ENCODE measurements at places on chromosomes 2 and 18.

DNA sequence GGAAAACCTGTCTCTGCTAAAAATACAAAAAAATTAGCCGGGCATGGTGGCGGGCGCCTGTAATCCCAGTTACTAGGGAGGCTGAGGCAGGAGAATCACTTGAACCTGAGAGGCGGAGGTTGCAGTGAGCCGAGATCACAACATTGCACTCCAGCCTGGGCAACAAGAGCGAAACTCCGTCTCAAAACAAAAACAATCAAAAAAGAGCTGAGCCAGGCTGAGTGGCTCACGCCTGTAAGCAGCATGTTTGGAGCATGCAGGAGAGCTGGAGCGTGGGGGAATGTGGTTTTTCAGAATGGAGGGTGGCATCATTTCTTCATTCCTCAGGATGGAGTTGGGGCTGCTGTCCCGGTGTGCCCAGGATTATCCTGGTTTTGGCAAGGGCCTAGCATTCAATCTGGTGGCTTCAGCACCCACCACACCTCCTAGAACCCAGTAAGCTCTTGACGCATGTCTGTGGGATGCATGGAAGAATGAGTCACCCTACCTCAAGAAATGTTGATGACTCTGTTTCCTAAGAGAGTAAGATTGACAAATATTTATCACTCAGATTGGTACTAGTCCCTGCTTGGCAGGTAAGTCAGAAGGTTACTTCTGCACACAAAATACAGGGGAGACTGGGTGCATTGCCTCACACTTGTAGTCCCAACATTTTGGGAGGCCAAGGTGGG is 90.2 kb upstream of the ODC1 start:
- DNase-seq: no peak

DNA sequence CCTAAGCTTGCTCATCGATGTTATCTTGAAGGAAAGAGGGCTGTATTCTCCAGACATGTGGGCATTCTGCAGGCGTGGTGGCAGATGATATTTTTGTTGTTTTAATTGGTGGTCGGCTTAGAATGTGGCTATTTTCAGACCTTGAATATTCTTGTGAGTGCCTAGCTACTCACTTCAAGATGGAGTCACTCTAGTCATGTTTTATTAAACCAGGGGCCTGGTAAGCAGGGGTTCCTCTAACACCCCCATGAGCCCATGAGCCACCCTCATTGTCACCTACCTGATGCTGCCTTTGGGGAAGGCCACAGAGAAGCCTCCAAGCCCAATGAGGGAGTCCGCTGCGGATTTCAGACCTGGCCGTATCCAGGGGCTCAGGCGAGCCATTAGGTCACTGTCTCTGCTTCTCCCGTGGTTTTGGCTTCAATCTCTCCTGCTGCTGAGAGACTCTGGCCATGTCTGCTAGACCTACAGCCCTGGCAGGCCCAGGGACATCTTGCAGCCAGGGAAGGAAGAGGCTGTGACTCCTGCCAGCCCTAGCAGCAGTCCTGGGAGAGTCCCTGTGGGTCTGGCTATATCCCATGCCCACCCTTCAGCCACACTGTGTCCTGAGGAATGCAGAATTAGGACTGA is 16.3 kb upstream of the KLF11 start:
- no peak for DNase-seq

- DNase-seq: no peak
Observed at GRCh38 chr2:12890066-12890465, 173.3 kb downstream of the TRIB2 start.

- DNase-seq: no peak
Observed at GRCh38 chr2:44295633-44296359, 20.5 kb downstream of the SLC3A1 start.

GRCh38 chr2:100018341-100019193 is 123.8 kb downstream of the AFF3 start:
- no peak for DNase-seq

DNA sequence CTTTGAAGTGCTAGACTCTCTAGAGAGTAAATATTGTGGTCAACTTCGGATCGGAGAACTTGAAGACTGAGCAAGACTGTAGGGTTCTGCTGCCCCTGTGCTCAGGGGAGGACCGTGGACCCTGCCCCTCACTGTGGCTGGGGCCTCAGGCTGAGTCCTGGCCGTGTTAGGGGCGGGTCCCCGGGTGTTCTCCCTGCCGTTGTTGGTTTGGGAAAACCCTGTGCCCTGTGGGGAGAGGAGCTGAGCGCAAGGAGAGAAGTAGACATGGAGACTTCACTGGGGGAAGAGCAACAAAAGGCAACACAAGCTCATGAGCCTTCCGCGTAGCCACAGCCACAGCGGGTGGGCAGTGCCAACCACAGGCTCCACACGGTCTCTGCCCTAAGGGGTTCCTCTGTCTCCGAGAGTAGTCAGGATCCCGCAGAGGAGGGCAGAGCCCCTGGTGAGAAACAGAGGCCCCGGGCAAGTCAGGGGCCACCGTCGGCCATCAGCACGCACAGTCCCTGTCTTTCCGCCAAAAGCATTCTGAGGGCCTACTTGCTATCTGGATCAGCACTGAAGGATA is 53.1 kb downstream of the NTSR2 start:
- DNase-seq: no peak

DNA sequence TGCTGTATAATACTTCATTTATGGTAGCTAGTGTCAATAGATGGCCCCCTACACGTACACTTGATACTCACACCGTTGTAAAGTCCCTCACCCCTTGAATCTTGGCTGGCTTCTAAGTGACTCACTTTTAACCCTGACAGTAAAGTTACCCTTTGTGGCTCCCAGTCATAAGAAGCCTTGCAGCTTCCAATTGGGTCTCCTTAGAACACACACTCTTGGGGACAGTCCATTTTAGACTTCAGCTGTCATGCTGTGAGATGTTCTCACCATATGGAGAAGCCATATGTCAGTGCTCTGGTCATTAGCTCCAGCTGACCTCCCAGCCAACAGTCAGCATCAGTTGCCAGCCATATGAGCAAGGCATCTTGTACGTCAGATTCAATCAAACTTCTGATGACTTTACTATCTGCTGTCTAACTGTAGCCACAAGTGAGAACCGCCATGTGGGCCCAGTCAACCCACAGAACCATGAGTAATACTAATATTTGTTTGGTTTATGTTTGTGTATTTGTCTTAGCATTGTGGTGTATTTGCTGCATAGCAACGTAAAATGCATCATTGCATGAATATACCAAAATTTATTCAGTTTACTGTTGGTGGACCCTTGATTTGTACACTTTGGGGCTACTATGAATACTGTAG is 68.3 kb downstream of the PTPN4 start:
- no peak for DNase-seq

DNA sequence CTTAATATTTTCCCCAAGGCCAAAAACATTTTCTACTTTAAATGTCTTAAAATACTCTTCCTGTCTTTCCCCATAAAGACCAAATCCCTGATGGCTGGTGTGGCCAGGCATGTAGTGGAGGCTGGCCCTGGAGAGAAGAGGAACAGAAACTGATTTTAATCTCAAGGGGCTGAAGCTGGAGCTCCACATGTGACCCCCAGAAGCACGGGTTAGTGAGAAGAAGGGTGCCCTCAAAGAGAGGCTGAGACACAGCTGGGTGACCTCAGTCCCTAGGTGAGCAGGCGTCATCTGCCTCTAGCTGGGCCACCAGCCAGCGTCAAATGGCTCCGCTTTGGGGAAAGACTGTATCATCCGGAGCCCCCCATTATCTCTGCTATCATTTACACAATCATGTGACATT is 19.3 kb upstream of the TMEM18 start:
- no peak for DNase-seq

DNA sequence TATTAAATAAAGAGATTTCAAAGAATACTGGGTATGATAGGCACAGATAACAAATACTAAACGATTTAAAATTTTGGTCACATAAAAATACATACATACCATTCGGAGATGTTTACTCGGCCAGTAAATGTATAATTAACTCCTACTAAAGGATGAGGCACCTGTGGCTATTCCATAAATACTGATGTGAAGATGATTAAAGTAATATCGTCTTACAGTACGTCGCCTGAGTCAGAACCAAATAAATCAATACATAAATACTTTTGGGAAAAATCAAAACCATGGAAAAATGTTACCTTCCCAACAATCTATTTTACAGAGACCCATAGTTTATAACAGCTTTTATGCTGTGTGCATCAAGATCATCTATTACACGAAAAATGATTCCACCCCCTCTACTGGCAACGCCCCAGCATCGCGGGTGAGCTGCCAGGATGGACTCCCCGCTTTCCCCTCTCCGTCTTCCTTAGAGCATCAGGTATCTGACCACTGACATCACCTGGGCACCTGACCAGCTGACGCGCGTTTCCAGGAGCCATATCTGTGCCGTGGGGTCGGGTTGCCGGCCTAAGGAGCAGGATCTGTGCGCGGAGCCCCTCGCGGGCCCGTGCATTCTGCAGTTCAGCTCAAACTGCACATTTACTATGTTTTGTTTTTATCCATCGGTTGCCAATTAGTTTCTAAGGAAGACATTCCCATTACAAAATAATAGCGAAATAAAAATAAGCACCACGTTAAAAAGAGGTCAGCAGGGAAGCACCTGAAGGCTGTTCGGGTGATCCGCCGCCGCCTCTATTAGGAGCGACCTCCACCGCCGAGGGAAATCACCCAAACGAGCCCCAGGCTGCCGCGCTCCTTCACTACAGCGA is 901 bp downstream of the ICA1L start:
- DNase-seq: peak; percentile 47

DNA sequence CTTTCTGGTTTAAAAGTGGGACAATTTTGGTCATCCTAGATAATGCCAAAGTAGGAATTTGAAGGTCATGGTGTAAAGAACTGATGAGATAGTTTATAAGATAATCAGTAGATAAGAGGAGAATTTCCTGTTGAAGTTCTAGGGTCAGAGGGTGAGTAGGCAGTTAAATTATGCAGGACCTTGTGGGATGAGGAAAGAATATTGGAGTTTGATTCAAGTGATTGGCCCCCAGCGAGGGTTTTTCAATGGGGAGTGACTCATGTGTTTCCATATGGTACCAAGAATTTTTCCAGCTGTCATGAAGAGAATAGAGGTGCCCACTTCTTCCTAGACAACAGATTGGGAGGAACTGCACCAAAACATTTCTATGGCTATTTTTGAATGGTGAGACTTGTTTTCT is 940.2 kb upstream of the ZEB2 start:
- no peak for DNase-seq

- DNase-seq: no peak
Observed at GRCh38 chr2:235654103-235654813, 160.4 kb downstream of the AGAP1 start.

- DNase-seq: no peak
Observed at GRCh38 chr2:64742678-64743077, 89.0 kb upstream of the SERTAD2 start.

GRCh38 chr18:9022397-9023155 is 79.9 kb upstream of the NDUFV2 start:
- no peak for DNase-seq

- no peak for DNase-seq
Observed at GRCh38 chr18:51541230-51541629, 343.7 kb upstream of the MEX3C start.

- no peak for DNase-seq
Observed at GRCh38 chr2:5736886-5737285, 44.7 kb downstream of the SOX11 start.

DNA sequence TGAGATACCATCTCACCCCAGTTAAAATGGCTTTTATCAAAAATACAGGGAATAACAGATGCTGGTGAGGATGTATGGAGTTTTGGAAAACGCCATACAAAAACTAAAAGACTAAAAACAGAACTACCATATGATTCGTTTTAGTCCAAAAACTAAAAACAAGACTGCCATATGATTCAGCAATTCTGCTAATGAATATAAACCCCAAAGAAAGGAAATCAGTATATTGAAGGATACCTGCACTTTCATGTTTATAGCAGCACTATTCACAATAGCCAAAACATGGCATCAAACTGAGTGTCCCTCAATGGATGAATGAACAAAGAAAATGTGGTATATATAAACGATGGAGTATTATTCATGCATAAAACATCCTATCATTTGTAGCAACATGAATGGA is 224.4 kb upstream of the MC4R start:
- no peak for DNase-seq

GRCh38 chr2:46970334-46971288 is 55.0 kb upstream of the MCFD2 start:
- no peak for DNase-seq

DNA sequence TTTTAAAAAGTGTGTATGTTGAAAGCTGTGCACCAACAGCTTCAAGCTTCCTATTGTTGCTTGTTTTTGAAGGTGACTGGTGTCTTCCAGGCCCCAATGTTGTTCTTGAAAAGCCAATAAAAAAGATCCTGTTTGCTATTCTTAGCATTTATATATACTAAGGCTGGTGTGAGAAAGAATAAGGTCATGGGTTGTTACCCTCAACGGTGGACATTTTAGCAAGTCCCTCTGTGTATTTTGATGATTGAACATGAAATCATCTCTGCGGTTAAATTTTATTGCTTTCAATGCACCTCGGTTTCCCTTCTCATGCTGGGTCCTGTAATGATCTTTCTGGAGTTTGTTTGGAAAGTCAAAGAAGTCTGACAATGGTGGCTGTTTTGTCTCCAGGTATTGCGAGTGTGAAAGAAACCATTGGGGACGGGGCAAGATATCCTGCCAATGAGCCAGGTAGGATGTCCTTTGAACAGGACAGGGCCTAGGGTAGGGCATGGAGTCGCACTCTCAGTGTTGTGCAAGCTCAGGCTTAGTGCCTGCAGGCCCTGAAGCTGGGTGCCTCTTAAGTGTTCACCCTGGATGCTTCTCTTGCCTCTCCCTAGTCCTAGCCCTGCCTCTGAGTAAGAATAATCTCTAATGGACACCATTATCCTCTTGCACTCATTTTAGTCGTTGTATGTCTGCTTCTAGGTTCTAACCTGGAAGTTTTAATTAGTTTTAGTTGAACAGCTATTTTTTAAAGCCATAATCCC is 16.0 kb upstream of the KLF7 start:
- no peak for DNase-seq

- no peak for DNase-seq
Observed at GRCh38 chr2:241894056-241894641, 24.6 kb downstream of the RTP5 start.

- DNase-seq: no peak
Observed at GRCh38 chr18:24019641-24020331, 5.2 kb downstream of the TTC39C start.

GRCh38 chr2:201122276-201122675 is 6.3 kb downstream of the CFLAR start:
- DNase-seq: no peak

GRCh38 chr18:59210299-59210698 is 9.7 kb upstream of the GRP start:
- no peak for DNase-seq

DNA sequence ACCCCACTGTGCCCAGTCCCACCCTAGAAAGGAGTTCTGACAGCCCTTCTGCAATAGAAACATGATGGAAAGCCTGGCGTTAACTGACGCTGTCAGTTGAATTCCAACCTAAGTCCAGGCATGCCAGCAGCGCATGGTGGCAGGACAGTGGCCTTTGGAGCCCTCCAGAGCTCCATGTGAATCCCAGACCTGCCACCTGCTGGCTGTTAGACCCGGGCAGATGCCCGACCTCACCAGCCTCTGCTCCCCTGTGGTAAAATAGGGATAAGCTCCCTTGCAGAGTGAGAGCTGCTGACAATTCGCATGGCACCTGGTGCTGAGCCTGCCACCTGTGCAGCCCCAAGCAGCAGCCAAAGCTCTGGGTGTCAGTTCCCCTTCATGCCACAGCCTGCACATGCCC is 138.6 kb downstream of the LOXHD1 start:
- no peak for DNase-seq

- no peak for DNase-seq
Observed at GRCh38 chr2:240959941-240960308, 38.5 kb upstream of the SNED1 start.

GRCh38 chr18:48915626-48916425 is 34.9 kb downstream of the SMAD7 start:
- DNase-seq: no peak

- no peak for DNase-seq
Observed at GRCh38 chr2:235666213-235666781, 172.5 kb downstream of the AGAP1 start.
